ENCODE measurements at places on chromosomes 4 and X.

- DNase-seq: no peak
Measured at GRCh38 chr4:72451349-72451748, 117.7 kb downstream of the ADAMTS3 start.

GRCh38 chr4:147042046-147042445, 96.4 kb upstream of the TTC29 start:
- DNase-seq: no peak

GRCh38 chr4:113708250-113708649, 53.3 kb downstream of the CAMK2D start:
- no peak for DNase-seq

GRCh38 chrX:105533951-105534350, 288.4 kb upstream of the NRK start:
- DNase-seq: no peak

GRCh38 chr4:133270021-133270570, 121.0 kb downstream of the PCDH10 start:
- DNase-seq: no peak

Data from NCI-H1417 treated with DMSO at 0.1 percent for 48 hours (cell line).